Brain microvascular endothelial cell (primary cell): ENCODE measurements at places on chromosomes 11 and 22.
A peak's percentile ranks its signal among the peaks of the same experiment; 100 is the strongest.

GRCh38 chr11:14124350-14124749 is 161.8 kb downstream of the SPON1 start:
- DNase-seq = no peak

- DNase-seq = peak; percentile 26
Measured at GRCh38 chr11:35980686-35981390, 37.0 kb downstream of the LDLRAD3 start.

GRCh38 chr11:37967635-37968034 is 1369.6 kb upstream of the RAG2 start:
- DNase-seq = no peak

DNA sequence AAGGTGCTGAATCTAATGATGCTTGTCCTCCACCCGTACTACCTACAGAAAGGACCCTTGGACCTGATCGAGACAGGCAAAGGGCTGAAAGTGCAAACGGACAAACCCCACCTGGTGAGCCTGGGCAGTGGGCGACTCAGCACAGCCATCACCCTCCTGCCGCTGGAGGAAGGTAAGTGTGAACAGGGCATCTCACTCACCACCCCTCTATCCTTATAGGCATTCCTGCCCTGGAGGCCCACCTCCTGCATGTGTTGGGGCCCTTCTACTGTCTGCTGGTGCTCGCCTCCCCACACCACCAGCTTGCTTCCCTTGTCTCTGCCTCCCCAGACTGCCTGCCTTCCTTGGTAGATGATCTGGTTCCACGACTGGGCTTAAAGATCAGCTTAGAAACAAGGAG is 7.1 kb downstream of the PHLDB1 start:
- DNase-seq = no peak

GRCh38 chr11:84865257-84865656 is 761.9 kb downstream of the DLG2 start:
- no peak for DNase-seq

DNA sequence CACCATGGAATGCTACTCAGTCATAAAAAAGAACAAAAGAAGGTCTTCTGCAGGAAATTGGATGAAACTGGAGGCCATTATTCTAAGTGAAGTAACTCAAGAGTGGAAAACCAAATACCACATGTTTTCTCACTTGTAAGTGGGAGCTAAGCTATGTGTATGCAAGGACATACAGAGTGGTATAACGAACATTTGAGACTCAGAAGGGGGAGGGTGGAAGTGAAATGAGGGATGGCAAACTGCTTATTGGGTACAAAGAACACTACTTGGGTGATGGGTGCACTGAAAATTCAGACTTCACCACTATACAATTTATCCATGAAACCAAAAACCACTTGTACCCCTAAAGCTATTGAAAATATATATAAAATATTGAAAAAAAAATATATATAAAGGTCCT is 13.4 kb upstream of the CAT start:
- no peak for DNase-seq

GRCh38 chr11:96260532-96260931 is 82.5 kb downstream of the MAML2 start:
- no peak for DNase-seq

GRCh38 chr11:12831471-12832202 is 157.4 kb downstream of the TEAD1 start:
- DNase-seq = no peak

GRCh38 chr11:100855466-100856067 is 168.5 kb downstream of the ARHGAP42 start:
- no peak for DNase-seq

DNA sequence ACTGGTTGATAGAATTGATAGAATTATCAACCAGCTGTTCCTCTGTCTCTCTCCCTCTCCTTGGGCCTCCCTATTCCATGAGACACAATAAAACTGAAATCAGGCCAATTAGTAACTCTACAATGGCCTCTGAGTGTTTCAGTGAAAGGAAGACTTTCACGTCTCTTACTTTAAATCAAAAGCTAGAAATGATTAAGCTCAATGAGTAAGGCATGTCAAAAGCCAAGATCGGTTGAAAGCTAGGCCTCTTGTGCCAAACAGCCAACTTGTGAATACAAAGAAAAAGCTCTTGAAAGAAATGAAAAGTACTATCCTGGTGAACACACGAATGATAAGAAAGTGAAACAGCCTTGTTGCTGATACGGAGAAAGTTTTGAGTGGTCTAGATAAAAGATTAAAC is 16.6 kb downstream of the PIH1D2 start:
- DNase-seq = no peak

DNA sequence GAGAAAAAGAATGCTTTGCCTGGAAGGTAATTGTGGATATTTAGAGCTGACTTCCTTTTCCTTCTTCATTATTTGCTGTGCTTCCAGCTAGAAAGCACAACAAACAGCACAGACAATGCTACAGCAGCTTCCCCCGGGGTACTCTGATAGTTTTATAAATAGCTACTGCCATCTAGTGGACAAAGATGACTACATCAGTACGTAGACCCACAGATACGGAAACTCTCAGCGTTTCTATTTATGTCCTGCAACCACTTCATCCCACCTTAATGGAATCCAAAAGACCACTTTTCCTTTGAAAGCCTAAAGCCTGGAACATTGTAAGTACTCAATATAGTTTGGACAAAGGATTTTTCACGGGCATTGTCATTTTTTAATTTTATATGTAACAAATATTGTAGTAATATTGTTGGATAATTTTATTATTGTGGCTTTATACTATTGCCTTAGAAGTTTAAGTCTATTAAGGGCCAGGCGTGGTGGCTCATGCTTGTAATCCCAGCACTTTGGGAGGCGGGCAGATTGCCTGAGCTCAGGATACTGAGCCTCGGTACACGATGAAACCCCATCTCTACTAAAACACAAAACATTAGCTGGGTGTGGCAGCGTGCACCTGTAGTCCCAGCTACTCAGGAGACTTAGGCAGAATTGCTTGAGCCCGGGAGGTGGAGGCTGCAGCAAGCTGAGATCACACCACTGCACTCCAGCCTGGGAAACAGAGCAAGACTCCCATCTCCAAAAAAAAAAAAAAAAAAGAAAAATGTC is 7.5 kb downstream of the HSPA8 start:
- DNase-seq = peak; percentile 51

- DNase-seq = peak; percentile 6
Measured at GRCh38 chr11:122491509-122491908, 164.0 kb upstream of the UBASH3B start.

DNA sequence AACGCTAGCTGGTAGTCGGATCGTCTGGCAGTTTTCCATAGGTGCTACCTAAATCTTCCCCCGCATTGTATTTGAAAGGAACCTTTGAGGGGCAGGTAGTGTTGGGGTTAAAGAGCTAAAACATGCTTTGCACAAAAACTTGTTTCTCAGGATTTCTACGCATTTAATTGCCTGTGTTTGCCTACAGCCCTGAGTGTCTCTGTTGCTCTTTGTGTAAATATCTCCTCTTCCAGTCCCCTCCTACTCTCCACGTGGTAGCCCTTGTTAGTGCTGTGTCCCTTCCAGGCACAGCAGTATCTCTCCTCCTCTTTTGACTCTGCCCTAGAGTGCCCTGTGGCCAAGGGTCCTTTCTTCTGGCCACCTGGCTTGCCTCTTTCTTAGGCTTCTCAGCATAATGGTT is 81.7 kb downstream of the BARX2 start:
- DNase-seq = no peak

GRCh38 chr22:30250661-30251267 is 4.2 kb upstream of the LIF start:
- no peak for DNase-seq

DNA sequence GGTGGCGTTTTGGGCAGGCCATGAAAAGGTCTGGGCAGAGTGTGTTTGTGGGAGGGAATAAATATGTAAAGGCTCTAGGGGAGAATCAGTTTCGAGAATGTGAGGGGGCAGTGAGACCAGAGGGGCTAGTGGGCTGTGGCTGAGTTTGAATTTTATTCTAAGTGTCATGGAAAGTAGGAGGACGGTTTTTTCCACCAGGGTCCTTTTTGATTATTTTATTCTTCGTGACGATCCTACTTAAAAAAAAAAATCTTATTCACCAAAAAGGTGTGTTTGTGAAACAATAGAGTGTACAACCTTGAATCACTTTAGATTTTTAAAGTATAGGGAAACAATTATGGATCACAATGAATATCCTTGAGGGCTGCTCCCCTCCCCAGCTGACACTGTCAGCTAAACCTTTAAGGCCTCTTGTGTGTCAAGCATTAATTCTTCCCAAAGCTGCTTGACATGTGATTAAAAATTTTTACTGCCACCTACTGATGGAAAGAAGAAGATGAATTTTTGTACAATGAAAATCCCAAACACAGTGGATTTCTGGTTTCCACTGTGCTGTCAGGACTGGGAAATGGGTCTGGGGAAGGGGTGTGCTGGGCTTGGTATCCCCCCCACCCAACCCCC is 107.5 kb upstream of the OR4B1 start:
- DNase-seq = no peak

- DNase-seq = no peak
Measured at GRCh38 chr11:1351278-1351937, 38.3 kb upstream of the BRSK2 start.

DNA sequence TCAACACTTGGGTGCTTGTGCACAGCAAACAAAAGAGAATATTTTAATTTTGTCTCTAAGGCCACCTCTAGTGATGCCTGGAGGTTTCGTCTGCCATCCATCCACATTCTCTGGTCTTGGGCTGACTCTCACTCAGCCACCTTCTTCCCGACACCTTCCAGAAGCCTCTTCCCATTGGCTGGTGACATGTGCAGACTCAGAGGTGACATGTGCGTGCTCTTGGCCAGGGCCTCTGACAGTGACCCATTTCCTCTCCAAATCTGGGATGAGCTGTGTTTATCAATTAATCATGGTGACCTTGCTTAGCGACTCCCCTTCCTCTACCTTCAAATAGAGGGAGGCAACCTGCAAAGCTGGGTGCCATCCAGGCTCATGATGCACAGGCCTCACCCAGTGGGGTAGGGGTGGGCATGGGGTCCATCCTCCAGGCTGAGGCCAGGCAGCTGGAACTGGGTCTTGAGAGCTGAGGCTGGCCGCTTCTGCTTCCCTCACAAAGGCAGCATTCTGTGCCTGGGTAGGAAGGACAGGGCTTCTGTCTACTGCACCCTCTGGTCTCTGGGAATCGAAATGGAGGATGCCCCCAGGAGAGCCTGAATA is 91.8 kb downstream of the DHCR7 start:
- DNase-seq = no peak

DNA sequence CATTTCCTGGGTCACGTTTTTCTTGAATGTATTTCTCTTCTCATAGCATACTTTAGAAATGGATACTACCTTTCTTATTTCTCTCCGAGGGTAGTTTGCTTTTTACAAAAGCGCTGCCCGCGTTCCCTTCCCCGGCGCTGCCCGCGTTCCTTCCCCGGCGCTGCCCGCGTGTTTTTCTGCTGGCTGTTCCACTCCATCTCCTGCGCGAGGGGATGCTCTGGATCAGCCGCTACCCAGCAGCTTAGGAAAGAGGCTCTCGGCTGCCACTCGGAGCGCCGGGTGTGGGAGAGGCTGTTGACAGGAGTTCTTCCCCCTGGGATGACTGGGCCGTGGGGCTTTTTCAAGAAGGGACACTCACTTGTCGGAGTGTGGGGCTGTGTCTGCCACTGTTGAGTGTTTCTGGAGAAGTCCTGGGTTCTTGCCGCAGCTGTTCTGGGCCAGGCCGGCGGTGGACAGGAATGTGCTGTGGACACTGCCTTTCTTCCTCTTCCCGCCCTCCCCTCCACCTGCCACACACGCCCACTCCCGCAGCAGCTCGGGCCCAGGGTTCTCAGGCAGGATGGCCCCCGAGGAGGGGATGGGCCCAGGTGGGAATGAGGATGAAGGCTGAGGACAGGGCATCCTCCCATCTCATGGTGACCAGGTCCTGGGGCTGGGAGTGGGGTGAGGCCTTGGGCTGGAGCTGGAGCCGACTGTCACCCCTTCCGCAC is 30.6 kb downstream of the GLB1L2 start:
- no peak for DNase-seq

DNA sequence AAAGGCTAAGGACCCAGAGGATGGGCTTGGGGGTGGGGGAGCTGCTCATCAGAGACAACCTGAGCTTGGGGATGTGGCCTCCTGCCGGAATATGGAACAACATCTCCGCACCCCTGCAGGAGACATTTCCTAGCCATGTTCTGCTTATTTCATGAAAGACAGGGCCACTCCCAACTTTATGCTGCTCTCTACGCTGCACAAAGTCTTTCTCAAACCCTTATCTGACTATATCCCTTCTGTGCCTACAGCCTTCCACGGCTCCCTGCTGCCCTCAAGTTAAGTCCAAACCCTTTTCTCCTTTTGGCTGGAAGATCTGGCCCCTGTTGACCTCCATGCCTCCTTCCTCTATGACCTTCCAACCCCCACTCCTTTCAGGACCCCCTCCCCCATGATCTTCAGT is 562.0 kb downstream of the MN1 start:
- no peak for DNase-seq

GRCh38 chr22:21032037-21032867 is at the start of gene SLC7A4:
SLC7A4 (minus strand) TSS chr22:21032561; CDS start chr22:21031812, 749 bp downstream.
- DNase-seq = no peak

DNA sequence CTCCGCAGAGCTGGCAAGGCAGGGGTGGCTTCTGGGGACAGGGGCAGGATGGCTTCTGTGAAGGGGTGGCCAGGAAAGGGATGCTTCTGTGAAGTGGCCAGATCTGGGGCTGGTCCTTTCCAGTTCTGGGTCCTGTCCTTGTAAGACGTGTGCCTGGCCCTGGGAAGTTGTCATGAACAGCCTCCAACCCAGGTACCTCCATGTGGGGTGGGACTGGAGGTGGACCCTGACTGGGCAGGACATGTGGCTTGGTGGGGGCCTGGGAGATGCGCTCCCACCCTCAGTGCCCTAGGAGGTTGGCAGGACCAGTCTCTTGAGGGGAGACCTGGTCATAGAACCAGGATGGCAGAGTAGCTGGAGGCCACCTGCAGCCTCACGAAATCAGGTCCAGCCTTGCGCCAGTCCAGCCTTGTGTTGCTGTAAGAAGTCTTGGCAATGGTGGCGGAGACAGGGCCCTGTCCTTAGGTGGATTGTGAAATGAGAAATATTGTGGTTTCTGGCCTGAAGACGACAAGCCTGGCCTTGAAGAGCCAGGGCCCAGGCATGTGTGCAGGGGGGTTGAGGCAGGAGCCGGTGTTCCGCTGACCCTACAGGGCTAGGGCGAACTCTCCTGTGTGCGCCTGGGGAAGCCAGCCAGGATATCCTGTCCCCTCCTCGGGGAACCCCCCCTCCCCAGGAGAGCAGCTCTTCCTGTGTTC is 2.6 kb downstream of the KCNQ1 start:
- no peak for DNase-seq

GRCh38 chr22:35842519-35842913 is 124.8 kb downstream of the APOL5 start:
- no peak for DNase-seq
